ENCODE measurements at places on chromosomes 6 and 20. TPM values are rescaled to one million over a fixed set of nuclear protein-coding genes. Genes with fewer than 3 reads are reported as not detected.

The PSORS1C2 gene
- not detected for total RNA-seq

The PNLDC1 gene
- total RNA-seq: not detected

The MYO6 gene
- total RNA-seq: 32.5 TPM

The MYCT1 gene
- not detected for total RNA-seq

The RNGTT gene
- total RNA-seq: 11.8 TPM

Data from chondrocyte (in vitro differentiated cells).